ENCODE measurements at places on chromosomes 1 and 21. TPM values are rescaled to one million over a fixed set of nuclear protein-coding genes. Genes with fewer than 3 reads are reported as not detected.

GRCh38 chr1:148264374-148265276, 112.5 kb upstream of the NBPF11 start:
- no peak for DNase-seq

DNA sequence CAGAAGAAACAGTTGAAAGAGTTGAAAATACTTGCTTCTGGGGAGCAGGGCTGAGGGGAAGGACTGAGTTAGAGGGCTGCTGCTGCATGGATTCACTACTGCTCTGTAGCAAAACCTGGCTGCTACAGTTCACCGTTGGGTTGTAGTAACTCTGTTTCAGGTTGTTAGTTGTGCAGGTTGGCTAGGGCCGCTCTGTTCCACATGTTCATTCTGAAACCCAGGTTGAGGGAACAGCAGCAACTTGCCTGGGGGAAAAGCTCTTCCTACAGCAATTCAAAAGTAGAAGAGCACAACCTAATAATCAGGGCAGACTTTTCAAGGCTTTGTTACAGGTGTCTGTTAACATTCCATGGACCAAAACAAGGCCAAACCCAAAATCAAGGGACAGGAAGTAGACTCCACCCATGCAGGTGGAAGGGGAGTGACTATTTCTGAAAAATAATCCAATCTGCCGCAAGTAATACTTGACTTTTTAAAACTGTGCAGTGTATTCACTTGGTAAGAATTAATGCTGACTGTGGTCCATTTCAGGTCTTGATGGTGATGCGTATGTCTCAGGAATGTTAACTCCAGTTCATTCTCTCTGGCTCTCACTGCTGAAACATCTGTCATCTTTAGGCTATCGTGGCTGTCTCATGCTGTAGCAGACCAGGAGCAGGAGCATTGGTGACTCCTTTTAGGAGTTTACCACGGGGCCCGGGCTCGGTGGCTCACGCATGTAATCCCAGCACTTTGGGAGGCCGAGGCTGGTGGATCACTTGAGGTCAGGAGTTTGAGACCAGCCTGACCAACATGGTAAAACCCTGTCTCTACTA, 5.1 kb upstream of the PARK7 start:
- DNase-seq, result no peak

DNA sequence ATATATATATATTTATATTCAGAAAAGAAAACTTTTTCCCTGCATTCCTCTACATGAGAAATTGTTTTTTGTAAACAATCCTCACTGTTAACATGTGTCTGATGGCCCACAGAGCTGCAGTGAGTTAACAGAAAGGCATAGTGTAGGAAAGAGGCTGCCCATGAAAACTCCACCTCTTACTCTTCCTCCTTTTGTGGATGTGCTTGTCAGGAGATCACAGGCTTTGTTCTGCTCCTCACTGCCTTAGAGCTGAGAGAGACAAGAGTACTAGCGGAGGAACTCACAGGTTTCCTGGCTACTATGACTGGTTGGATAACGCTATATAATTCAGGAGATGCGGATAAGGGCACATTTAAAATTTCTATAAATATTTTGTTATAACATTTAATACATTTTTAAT, 200.6 kb downstream of the BRINP3 start:
- DNase-seq, result no peak

- no peak for DNase-seq
Observed at GRCh38 chr21:44548922-44549321, 2.4 kb downstream of the KRTAP10-2 start.

DNA sequence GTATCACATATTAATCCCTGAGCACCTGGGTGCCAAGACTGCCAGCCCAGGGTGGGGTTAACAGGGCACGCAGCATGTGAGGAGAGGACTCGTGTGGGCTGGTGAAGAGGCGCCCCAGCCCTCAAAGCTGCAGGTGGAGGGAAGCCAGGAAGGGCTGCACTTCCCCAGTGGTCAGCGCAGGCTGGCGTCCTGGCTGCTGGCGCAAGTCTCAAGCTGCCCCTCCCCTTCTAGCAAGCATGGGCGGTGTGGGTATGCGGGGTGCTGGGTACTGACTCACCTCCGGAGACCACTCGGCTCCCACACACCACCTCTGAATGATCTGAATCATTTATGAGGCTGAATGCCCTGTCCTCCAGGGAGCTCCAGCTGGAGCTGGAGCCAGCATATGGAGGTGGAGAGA, 44.0 kb downstream of the EIF2D start:
- no peak for DNase-seq

- no peak for DNase-seq
Observed at GRCh38 chr21:45959779-45960390, 21.7 kb upstream of the COL6A1 start.

- no peak for DNase-seq
Observed at GRCh38 chr1:209155546-209155945, 428.0 kb upstream of the CAMK1G start.

DNA sequence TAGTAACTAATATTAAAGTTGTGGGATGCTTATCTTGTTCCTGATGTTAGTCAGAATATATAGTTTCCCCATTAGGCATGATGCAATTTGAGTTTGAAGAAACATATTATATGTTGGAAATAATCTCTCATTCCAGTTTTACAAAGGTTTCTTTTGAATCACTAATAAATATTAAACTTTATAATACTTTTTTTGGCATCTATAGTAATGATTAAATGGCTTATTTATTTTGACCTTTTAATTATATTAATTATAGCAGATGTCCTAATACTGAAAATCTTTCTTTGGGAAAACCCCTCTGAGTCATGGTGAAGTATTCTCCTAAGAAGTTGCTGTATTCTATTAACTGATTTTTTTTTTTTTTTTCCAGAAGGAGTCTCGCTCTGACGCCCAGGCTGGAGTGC, 28.5 kb upstream of the PTGS2 start:
- DNase-seq, result no peak

DNA sequence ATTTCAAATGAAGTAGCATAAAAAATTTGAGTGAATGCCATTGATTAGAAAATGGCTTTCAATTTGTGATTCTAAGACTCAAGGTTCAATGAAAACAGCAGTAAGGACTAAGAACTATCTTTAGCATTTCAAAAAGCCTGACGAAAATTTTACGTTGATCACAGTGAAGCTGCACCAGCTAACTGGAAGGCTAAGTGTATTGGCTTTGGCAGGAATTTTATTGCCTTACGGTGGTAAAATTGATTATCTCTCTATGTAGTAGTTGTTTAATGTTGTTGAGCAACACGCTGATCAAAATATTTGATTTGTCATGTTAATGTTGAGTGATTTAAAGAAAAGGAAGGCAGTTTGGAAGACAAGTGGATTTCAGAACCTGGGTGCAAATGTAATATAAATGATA, 49.6 kb downstream of the ATG4C start:
- no peak for DNase-seq

The DNASE2B gene
- not detected for total RNA-seq

The TMEM59 gene
- total RNA-seq, result 248 TPM

The KRTAP19-3 gene
- not detected for total RNA-seq

The UBASH3A gene
- total RNA-seq, result 0.32 TPM

The PLPP3 gene
- 173 TPM for total RNA-seq

Measured in posterior vena cava (tissue), 2 donors.